ENCODE measurements at places on chromosomes 7 and 10.

DNA sequence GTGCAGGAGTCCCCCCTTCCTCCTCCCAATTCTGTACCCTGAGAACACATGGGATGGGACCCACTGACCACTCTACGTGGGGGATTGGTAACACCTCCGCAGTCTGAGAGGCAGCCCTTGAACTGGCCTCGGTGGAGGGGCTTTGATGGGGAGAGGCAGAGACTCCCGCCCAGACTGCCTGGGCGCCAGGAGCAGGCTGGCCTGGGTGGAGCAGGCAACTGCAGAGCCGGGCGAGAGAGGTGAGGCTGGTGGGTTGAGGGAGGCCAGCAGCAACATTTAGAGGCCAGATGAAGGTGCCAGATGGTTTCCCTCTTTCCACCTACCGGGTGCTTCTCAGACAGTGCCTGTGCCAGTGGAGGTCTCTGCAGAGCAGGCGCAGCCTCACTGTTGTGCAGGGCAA is 30.7 kb upstream of the ZNF467 start:
- DNase-seq = no peak

GRCh38 chr10:17736223-17736622 is 15.8 kb upstream of the TMEM236 start:
- no peak for DNase-seq

DNA sequence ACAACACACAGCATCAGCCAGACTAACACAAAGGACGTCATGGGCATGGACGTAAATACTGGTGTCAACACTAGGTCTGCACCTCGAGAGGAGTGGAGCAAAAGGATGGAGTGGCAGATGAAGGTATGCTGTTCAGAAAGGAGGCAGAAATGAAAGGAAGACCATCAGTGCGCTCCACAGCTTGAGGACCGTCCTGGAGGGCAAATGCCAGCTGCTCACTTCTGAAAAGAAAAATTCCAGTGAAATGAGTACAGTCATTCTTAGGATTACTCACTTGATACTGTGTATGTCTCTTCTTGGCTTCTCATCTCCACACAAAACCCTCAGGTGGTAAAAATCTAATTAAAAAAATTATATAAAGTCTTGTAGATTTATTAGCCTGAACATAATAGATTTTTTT is 44.8 kb downstream of the EGFR start:
- DNase-seq = no peak

- DNase-seq = no peak
Observed at GRCh38 chr10:70541736-70542564, 60.6 kb downstream of the PRF1 start.

DNA sequence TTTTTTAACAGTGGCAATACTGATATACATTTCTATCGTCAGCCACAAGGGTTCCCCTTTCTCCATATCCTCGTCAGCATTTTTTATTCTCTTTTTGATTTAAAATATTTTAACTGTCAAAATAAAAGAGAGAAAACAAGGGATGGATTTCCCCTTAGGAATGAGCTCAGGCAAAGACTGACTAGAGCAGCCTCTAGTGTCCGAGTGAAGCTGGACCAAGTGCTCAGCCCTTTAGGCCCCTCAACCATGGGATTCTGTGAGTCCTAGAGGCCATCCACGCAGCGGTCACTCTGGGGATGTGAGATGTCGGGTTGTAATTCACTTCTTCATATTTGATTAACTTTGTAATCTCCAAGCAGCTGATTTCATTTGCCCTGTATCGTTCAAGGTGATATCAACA is 137.4 kb upstream of the RNF32 start:
- no peak for DNase-seq

GRCh38 chr7:115328018-115328417 is 406.1 kb downstream of the MDFIC start:
- no peak for DNase-seq

GRCh38 chr7:36878288-36878687 is 154.0 kb upstream of the AOAH start:
- no peak for DNase-seq

Measured in stimulated activated CD4-positive, alpha-beta T cell treated with anti-CD3 and anti-CD28 coated beads, Interleukin-1b, Interleukin-23, amount 100 ng/mL, for 24 hours (primary cell).